Activated CD4-positive, alpha-beta T cell treated with anti-CD3 and anti-CD28 coated beads for 4 hours (primary cell): ENCODE measurements at places on chromosomes 7 and 10.
A peak's percentile ranks its signal among the peaks of the same experiment; 100 is the strongest.

GRCh38 chr10:123132576-123133477 lies 2.9 kb upstream of the HMX3 start:
- peak; percentile 91 for DNase-seq

GRCh38 chr7:66118603-66119002 lies 4.0 kb downstream of the CRCP start:
- no peak for DNase-seq

- DNase-seq, result no peak
Observed at GRCh38 chr10:71780719-71781118, 7.4 kb upstream of the VSIR start.

GRCh38 chr7:131288450-131288849 lies 39.2 kb upstream of the MKLN1 start:
- DNase-seq, result no peak

DNA sequence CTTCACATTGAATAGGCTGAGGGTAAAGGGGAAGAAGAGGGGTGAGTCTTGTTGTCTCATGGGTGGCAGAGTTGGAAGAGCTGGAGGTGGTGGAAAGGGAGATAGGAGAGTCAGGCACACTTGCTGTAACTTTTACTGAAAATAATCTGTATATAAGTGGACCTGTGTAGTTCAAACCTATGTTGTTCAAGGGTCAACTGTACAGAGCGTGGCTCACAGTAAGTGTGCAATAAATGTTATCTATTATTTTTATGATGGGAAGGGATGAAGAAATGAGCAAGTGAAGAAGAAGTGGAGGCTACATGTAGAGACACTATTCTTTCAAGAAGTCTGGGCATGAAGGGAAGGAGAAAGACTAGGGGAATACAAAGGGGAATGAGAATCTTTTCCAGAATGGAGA lies 71.5 kb upstream of the FAM133B start:
- DNase-seq, result no peak

DNA sequence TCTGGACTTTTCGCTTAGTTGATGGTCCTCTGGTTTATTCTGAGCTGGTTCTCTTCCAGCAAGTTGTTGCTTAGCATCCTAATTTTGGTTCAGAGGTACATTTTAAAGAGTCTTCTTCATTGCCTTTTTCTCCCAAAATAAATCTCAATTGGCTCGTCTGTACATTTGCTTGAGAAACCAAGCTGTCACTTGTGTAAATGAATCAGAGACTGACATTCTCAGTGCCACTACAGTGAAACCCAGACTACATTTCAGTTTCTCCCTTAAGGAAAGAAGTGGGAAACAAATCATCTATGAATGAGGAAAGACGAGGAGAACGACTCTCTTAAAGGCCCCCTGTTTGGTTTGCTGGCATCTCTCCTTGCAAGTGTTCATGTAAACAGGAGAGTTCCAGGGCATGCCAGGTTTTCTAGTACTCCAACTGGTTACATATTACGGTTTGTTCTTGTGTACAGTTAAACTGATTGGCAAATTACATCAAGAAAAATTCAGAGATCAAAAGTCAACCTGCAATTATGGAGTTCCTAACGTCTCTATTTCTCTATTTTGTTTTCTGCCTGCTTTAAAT lies 654.6 kb downstream of the SH2D4B start:
- no peak for DNase-seq

DNA sequence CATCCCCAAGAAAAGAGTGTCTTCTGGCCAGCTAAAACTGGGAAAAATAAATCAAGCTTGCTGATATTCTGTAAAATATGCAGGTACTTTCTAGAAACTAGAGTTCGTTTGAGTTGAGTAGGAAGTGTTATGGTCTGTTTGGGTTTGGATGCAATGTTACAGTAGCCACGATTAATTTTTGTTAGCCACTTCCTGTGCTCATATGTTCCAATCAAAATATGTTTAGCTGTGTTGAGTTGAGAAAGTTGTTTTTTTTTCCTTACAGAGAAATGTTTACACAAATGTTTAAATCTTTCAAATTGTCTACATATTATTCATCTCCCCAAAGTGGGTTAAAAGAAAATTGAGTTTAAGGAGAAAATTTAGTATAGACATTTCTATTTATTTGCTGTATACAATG lies 11.3 kb upstream of the LAMB1 start:
- DNase-seq, result no peak

DNA sequence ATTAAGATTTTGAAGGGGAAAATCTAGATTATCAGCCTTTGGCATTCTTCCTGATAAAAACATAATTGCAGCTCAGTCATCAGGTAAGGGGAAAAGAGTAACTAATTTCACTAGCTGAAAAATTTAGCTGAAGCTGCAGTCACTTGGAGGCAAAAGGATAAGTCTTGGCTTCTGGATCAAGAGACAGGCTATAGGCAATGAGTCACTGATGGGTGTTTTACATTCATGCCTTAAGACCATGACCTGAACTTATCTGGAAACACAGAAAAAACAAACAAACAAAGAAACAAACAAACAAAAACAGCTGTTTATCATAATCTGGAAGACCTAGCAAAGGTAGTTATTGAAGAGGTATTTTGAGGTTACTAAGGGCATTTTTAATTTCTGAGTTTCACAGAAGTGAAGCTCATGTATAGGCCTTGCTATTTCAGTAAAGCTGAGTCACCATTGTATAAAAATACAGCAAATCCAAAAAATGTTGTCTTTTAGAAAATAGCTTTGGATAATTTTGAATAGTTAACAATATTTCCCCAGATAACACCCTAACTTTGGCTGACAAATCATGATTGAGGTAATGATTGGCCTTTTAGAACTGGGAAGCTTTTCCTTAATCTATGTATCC lies 40.3 kb downstream of the ZNF22 start:
- no peak for DNase-seq

DNA sequence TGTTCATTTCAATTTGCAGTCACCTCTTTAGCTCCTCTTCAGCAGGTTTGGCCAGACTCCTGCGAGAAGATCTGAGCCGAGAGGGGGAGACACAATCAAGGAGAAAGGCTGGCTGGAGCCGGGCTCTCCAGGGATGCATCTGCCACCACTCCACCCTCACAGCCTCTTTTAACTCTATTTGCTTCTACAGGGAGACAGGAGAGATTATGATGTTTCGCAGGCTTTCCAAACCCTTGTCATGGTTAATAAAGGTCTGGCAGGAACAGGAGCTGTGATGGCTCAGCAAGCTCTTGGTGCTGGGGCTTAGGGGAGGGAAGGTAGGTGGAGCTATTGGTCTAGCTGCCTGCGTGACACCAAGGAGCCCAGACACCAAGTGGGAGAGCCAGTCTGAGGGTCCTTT lies 448.1 kb upstream of the PODXL start:
- no peak for DNase-seq

GRCh38 chr10:113060201-113061053 lies 110.4 kb downstream of the TCF7L2 start:
- no peak for DNase-seq

DNA sequence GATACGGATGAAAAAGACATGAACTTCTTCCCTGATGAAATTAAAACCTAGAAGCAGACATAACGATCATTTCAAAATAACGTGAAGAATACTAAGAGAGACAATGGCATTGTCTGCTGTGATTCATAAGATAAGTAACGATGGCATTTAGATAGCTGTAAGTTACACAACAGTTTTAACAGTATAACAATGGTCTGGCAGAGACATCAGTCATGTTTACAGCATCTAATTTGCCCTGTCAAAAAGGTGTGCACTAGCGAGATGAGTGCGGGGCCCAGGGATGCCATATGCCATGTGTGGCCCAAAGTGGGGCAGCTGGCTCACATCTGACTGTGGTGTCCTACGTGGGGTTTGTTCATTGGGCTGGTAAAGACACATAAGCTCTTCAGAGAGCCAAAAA lies 55.7 kb upstream of the RHEB start:
- DNase-seq, result no peak

- DNase-seq, result no peak
Observed at GRCh38 chr7:39493934-39494333, 72.3 kb upstream of the YAE1 start.
